ENCODE measurements at places on chromosomes 2 and 18.

DNA sequence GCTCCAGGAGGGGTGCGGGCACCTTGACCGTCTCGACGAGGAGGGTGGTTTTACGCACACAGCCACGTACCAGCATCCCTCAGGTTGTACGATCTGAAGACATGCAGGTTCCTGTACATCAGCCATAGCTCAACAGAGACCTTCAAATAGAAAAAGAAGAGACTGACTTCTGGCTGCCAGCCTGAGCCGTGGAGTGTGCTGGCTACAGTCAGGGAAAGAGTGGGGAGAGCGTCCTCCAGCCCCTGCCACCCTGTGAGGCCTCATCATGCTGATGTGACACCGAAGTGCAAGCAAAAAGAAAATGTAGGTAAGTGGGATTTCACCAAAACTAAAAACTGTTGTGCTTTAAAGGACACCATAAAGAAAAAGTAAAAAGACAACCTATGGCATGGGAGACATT lies 47.0 kb downstream of the ADI1 start:
- no peak for DNase-seq

- DNase-seq: peak; percentile 9
These were observed 7.4 kb downstream of the HS6ST1 start for GRCh38 chr2:128311216-128311754.

GRCh38 chr2:33666879-33667278 lies 67.8 kb upstream of the FAM98A start:
- DNase-seq: no peak

DNA sequence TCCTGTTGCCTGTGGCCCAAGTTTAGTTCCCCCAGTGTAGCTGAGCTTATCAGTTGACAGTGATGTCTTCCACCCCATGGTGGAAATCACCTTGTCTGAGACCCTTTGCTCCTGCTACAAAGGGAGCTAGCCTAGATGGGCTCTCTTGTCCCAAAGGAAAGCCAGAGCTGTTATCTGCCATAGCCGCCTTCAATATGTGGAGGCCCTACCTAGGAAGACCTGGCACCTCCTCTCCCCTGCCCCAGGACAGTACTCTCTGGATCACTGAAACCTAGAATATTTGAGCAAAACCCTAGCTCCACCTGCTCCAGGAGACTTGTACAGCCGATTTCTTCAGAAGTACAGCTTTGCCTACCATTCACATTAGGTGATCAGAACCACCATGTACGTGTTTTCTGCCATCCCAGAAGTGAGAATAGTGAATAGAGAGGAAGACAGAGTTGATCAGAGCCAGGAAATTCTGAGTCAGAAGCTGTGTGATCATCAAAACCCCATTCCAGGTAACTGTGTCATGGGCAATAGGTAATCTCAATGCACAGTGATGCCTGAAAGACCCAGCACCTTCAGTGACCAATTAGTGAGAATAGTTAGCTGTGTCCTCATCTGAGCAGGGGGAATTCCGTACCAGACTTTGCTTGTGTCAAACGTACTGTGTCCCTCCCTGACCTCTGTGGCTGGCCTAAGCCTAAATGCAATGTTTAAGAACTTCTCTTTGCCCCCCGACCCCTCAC lies 138.4 kb upstream of the ALPP start:
- DNase-seq: no peak

DNA sequence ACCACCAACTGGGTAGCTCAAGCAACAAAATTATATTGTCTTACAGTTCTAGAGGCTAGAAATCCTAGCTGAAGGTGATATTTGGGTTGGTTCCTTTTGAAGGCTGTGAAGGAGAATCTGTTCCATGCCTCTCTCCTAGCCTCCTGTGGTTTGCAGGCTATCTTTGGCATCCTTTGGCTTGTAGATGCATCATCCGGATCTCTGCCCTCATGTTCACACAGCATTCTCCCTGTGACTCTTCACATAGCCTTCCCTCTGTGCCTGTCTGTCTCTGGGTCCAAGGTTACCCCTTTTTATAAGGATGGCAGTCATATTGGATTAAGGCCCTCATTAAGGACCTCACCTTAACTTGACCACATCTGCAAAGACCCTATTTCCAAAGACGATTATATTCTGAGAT lies 78.6 kb upstream of the MAP3K20 start:
- DNase-seq: no peak

DNA sequence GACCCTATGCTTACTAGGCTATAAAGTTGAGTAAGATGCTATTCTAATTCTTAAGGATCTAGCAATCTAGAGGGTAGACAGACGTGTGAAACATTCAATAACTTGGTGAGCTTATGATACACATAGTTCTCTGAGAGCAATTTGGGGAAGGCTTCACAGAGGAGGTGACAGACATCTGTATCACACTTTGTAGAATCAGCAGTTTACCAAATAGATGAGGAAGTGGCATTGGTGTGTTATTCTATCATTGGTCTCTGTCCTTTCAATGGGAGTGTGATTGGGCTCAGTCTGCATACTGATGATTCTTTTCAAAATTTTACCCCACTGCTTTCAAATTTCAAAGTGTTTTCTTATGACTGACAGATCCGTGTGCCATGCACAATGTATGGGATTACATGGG lies 47.0 kb upstream of the TMEM178A start:
- no peak for DNase-seq

GRCh38 chr18:43686709-43687108 lies 409.4 kb upstream of the SYT4 start:
- DNase-seq: no peak

- no peak for DNase-seq
These were observed 368.9 kb downstream of the PID1 start for GRCh38 chr2:228902176-228902575.
